ENCODE measurements at places on chromosomes 12 and 14. TPM values are rescaled to one million over a fixed set of nuclear protein-coding genes. Genes with fewer than 3 reads are reported as not detected.
A peak's percentile ranks its signal among the peaks of the same experiment; 100 is the strongest.

GRCh38 chr14:59455411-59455810, 9.8 kb downstream of the GPR135 start:
- DNase-seq: no peak

Gene LMNTD1
- total RNA-seq: not detected

Gene RACGAP1
- 5.0 TPM for total RNA-seq

DNA sequence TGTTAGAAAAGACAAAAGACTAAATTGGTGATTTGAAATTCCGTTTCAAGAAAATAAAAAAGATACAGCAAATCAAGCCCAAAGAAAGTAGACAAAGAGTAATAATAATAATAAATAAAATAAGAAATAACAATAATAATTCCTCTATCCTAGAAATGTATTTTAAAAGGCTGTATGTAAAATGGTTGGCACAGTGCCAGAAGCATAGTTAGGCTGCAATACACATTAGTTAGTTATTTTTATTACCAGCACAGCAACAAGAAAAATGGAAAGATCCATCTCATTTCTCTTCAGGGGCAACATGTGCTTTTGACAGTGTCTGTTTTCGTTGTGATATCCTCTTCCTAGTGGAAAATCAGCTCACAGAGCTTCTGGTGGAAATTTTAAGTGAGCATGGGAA, 174.1 kb upstream of the TMTC1 start:
- DNase-seq: no peak

Gene NFATC4
- total RNA-seq: 2.7 TPM

Gene TSHR
- 0.60 TPM for total RNA-seq

- no peak for DNase-seq
These were observed 27.7 kb upstream of the LTA4H start for GRCh38 chr12:96063046-96063445.

DNA sequence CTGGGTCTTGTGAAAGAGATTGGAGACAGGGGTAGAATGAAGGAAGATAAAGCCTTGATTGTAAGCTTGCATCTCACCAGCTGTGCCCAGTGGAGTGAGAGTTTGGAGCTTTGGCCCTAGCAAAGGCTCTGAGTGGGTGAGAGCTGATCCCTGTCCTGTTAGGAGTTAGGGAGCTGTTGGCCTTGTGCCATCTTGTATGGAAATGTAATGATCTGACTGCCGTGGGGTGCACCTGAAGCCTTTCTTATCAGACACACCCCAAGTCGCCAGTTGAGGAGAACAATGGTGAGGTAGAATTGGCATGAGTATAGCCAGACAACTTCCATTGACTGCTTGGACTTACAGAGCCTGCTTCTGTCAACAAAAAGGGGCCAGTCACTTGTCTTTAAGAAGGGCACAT, 130.1 kb downstream of the PRKCH start:
- no peak for DNase-seq

Gene CISTR
- not detected for total RNA-seq

DNA sequence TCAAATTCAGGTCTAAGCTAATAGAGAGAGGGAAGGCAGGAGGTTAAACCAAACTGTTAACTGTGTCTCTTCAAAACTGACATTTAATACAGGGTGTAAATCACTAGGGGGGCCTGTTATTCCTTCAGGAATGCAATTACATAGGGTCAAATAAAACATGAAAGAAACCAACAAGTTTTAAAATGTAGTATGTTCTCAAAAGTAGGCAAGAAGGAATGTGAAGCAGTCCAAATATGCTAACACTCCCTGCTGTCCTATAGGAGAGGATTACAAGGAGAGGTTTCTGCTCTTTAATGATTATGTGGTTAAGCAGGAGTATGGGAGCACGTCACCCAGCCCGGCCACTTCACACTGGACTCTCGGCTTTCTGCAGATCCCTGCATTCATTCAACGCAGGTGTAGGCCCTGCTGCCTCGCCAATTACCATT, 42.5 kb upstream of the BMP4 start:
- DNase-seq: no peak

GRCh38 chr14:35915775-35916174, 89.6 kb downstream of the BRMS1L start:
- no peak for DNase-seq

DNA sequence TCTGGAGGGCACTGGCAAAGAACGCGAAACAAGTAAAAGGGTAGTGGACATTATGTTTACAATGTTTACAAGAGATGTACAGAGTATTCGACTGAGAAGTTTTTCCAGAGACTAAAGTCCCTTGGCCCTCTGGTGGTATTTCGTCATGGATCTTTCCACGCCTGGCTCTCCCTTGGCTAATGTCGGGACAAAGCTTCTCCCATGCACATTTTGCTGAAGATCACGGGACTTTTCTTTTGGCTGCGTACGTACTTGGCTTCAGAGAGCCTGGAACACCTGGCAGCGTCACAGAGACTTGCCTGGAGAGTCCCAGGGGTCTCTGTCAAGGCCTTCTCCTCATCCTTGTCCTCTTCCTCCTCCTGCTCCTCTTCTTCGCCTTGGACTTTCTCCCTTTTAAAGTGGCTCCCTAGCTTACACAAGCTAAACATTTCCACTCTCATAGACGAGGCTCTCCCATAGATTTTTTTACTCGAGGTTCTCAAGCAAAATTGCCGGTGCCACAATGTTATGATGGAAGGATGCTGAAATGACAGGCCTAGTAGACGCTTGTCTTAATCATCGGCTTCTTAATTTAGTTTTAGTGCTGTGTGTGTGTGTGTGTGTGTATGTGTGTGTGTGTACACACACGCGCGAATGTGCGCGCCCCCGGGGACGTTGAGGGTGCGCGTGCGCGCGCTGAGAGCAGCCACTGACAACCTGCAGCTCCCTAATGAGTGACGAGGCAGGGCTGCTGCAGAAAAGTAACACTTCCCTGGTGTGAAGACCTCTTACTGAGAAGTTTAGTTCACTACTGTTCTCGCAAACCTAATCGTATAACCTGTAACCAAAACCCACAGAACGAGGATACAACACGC, 4.9 kb upstream of the FOXG1 start:
- no peak for DNase-seq

DNA sequence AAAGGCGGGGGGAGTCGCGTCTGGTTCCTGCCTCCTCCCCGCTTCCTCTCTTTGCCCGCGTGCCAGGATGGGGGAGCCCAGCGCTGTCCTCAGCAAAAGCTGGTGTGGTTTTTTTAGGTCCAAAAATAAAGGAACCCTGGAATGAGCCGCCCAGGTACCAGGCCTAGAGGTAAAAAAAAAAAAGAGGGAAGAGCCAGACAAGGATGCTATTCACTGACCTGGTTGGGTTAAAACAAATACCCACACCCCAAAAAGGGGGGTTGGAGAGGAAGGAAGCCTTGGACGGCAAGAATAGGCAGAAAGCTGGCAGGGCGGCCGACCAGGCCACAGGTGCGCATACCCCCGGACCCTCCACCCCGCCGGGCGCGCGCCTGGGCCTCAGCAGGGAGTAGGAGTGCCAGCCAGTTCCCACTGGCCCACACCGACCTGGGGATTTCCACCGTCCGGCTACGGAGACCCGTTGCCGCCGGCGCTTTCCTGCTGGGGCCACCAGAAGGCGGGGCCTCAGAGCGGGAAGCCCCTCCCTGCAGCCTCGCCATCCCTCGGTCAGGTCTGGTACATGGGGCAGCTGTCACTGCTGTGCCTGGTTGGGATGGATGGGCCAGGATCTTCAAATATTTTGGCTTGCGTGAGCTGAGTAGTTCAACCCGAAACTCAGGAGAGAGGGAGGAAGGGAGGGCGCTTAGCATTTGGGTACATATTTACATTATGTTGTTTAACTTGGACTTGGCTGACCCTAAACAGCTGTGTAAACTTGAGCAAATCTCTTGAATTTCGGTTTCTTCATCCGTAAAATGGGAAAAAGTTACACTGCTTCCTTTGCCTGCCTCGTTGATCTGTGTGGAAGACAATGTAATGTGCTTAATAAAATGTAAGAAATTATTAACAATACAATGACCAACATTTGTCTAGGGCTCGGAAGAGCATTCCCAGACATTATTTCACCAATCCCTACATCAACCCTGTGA, 5.4 kb upstream of the IRF2BPL start:
- DNase-seq: peak; percentile 88

DNA sequence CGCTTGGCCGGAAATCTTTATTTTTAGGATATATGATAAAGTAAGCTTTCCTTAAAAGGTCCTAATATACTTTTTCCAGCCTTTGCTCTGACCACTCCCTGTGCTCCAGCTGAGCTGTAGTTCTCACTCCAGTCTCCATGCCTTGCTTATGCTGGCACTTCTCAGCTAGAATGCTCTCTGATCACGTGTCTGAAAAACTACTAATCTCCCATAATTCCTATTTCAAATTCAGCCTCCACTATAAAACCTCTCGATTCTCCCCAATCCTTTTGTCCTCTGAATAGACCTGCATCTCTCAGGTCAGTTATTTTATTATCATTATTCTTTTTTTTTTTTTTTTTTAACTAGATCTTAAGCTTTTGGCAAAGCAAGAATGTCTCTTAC, 3.7 kb downstream of the BIN2 start:
- no peak for DNase-seq

DNA sequence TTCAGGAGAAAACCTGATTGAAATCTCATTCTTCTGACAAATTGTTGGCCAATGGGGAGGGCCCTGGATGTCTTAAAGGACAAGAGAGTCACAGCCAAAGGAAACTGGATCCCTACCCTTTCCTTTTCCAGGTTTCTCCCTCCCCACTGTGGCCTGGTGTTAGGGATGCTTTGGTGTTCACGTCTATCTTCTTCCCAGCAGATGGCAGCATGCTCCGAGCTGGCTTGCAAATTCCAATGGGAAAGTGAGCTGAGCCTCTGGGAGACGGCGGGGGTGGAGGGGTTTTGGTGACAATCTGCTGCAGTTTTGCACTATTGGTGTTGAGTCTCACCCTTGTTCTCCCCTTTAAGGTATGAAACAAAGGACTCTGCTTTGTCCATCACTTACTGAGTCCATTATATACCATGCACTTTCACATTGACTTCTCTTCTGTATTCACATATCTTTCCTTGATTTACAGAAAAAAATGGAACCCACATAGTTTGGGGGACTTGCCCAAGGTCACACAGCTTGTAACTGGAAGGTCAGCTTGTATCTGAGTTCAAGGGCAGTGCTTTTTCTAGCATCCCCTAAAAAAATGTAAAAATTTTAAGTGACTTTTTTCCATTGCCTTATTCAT, 39.3 kb downstream of the CCDC177 start:
- DNase-seq: peak; percentile 30

- DNase-seq: no peak
These were observed 197.0 kb downstream of the ERC1 start for GRCh38 chr12:1188016-1188415.

- DNase-seq: no peak
These were observed 393.8 kb downstream of the NPAS3 start for GRCh38 chr14:33332497-33332896.

Gene CCDC177
- total RNA-seq: not detected

GRCh38 chr14:74615735-74616134, 3.7 kb upstream of the LTBP2 start:
- no peak for DNase-seq

DNA sequence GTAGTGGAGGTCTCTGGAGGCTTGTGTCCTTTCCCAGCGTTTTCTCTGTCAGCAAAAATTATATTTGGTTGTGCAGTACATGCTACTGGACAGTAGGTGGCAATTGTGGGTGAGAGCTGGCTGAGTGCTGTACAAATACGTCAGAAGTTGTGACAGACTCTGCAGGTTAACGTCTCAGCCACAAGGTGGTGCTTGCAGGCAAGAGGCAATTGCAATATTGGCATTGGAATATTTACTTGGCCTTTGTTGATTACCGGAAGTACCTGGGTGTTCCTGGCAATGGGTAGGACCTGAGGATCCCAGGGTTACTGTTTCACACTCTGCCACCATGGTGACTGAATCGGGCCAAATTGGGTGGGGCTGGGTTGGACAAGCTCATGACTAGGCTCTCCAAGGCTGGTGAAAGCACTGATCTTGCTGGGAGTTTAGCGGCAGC, 333.9 kb upstream of the LMO3 start:
- no peak for DNase-seq

Gene LRRC10
- not detected for total RNA-seq

GRCh38 chr12:116245189-116245588, 32.3 kb downstream of the MED13L start:
- DNase-seq: no peak

DNA sequence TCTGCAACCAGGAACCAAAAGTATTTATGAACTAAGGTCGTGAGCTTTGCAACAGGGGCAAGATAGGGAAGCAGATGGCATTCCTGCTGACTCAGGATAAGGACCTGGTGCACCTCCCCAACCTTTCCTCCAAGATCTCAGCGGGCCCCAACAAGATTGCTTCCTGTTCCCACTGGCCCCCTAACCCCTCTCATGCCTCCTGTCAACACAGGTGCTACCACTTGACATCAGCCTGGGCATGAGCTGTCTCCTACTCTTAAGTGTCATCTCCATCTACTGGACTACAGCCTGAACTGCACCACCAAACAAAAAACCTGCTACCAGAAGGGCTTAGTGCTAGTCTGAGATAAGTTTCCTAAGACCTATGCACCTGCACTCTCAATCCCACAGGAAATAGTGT, 32.7 kb downstream of the MED6 start:
- DNase-seq: no peak

DNA sequence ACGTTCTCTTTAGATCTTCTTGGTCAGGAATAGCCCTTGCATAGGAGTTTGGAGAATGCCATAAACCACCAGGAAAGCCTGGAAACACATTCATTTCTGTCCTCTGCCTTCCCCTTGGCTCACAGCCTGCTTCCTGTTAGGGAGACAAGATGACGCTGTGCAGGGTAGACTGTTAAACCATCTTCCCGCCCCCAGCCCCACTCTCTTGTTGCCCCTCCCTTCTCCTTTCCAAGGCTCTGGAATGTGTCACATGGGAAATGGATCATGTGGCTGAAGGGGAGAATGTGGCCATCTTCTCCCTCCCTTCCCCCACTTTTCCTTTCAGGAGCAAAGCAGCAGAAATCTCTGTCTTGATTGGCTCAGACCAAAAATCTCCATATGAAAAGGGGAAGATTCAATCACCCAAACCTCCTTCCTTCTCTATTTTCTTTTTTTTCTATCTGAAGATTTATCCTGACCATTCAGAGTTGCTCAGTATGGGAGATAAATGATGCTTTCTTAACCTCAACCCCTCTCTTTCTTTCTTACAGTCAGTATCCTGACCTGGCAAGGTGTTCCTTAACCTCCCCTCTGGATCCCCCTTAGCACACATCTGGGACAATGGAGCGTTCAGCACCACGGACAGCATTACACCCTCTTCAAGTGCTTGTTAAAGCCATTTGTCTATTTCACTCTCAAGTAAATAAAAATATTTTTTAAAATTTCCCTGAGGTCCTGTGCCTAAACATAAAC, 11.4 kb downstream of the GPR19 start:
- peak; percentile 35 for DNase-seq

DNA sequence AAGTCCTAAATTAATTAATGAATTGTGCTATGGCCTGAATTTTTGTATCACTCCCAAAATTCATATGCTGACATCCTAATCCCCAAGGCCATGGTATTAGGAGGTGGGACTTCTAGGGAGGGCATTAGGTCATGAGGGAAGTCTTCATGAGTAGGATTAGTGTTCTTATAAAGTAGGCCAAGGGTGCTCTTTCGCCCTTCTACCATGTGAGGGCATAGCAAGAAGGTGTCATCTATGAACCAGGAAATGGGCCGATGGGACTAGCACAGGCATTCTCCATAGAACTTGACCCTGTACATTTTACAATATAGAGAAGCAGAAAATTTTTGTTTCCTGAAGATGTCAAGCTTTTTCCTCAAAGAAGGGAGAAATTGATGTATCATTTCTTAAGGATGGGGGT, 12.5 kb downstream of the SYT10 start:
- no peak for DNase-seq

Gene ALDH1L2
- total RNA-seq: 1.0 TPM

Gene CMA1
- total RNA-seq: 0.92 TPM
